ENCODE measurements at places on chromosomes 7 and 10.

DNA sequence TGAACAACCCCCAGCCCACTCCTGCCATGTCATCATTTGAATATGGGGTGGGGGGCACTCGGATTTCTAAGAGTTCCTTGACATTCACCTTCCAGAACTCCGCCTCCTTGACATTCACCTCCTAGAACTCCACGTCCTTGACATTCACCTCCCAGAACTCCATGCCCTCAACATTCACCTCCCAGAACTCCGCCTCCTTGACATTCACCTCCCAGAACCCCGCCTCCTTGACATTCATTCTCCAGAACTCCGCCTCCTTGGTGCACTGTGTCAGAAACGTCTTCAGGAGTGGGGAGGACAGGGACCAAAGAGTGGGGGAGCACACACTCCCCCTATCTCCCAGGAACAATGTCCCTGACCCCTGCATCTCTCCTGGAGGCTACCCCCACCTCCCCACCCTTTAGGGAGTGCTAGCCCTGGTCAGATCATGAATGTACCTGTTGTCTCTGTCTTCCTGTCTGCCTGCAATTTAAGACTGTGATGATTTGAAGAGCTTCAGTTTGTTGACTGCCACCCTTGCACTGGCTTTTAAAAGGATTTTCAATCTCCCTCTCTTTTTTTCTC, 110.1 kb downstream of the NPTX2 start:
- no peak for DNase-seq

DNA sequence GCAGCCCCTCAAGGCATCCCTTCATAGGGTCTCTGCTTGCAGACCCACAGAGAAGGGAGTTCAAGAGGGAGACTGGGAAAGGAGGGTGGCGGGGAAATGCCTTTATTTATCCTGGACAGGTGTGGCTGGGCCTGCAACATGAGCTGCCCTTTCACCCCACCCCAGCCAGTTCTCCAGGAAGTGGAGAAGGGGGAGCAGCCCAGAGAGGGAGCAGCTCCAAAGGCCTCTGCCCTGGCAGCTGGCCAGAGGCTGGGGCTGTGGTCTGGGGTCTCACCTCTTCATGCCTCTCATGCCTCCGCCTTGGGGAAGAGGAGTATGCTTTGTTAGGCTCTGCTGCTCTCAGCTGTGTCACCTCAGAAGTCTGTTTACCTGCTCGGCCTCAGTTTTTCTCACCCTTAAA, 3.1 kb downstream of the LDB3 start:
- DNase-seq, result no peak

DNA sequence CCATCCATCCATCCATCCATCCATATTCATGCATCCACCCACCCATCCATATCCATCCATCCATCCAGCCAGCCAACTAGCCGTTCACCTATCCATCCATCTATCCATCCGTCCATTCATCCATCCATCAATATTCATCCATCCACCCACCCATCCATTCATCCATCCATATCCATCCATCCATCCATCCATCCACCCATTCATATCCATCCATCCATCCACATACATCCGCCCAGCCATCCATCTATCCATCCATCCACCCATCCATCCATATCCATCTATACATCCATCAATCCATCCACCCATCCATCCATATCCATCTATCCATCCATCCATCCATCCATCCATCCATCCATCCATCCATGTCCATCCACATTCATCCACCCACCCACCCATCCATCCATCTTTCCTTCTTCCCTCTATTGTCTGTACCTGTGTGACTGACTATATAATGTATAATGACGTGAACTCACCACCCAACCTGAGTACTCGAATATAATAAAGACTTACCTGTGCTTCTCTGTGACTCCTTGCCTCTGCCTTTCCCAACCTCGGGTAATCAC, 2.5 kb downstream of the INMT start:
- no peak for DNase-seq

- DNase-seq, result no peak
Measured at GRCh38 chr10:13877154-13877909, 290.6 kb downstream of the PRPF18 start.

GRCh38 chr10:101687071-101687658, 7.8 kb downstream of the FBXW4 start:
- no peak for DNase-seq

Measured in T-helper 9 cell (primary cell).